ENCODE measurements at places on chromosomes 2 and 18.
A peak's percentile ranks its signal among the peaks of the same experiment; 100 is the strongest.

GRCh38 chr2:19893520-19894133 lies 8.2 kb downstream of the TTC32 start:
- no peak for DNase-seq

DNA sequence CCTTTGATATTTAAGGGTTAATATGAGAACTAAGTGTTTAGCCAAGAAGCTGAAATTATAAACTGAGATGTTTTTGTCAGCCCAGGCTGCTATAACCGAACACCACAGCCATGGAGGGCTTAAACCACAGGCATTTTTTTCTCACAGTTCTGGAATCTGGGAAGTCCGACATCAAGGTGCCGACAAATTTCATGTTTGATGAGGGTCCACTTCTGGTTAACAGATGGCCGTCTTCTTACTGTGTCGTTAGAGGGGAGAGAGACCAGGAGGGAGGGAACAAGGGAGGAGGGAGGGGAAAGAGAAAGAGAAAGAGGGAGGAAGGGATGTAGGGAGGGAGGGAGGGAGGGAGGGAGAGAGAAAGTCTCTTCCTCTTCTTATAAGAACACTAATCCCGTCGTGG lies 6.5 kb upstream of the CNDP2 start:
- no peak for DNase-seq

DNA sequence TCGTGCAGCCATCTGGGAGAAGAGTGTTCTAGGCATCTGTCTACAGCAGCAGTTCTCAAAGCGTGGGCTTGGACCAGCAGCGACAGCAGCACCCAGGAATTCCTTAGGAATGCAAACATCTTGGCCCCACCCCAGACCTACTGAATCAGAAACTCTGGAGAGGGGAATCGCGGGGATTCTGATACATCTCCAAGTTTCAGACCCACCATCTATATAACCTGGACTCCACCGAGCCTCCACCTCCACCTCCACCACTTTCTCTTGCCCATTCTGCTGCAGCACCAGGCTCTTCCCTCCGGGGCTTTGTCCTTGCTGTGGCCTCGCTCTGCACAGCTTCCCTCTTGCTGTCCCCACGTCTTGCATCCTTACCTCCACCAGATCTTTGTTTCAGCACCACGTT lies 256.4 kb downstream of the BCL2 start:
- no peak for DNase-seq

- no peak for DNase-seq
Measured at GRCh38 chr2:96342085-96342484, 6.5 kb downstream of the NCAPH start.

DNA sequence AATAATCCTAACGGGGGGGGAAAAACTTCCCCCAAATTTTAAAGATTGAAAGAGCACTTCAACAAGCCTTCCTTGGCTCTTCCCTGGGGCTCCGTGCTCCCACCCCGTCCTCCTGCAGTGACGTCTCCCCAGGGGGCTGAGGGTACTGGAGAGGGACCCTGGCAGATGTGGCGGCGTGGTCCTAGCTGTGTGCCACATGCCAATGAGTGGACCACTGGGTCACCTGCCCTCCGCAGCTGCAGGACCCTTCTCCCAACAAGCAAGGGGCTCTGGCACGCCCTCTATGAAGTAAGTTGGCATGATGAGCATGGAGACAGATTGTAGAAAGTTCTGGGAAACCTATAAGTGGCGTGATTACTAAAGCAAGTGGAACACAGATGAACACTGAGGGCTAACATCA lies 46.7 kb downstream of the PXDN start:
- no peak for DNase-seq

- DNase-seq, result no peak
Measured at GRCh38 chr2:82752396-82752795, 1706.7 kb downstream of the SUCLG1 start.

GRCh38 chr2:203648273-203648672 lies 58.2 kb upstream of the CD28 start:
- DNase-seq, result no peak

DNA sequence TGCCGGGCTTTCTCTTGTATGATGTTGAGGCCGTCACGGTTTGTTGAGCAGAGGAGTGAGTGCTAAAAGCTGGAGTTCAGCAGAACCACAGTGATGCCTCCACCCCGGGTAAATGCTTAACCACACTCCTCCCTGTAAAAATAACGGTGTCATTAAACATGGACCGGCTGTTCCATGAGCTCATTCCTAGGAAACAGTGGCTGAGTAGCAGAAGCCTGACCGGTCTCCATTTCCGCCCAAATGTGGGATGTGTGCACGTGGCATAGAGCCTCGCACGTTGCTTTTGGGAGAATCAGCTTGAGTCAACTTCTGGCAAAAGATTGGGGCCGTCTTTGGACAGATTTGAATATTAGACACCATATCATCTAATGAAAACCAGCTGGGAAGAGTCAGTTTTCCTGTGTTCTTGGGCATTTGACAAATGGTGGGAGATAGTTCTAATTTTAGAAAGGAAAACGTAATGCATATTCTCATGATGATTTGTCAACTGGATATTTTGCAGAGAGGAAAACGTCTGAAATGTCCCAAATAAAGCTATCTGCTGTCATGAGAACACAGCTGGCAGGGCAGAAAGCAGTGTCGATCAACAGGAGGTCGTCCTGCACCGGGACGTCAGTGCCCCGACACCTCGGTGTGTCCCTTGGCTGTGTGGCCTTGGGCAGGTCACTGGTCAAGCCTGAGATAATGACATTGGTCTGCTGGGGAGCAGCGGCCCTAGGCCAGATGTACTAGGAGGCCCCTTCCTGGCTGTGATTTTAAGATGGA lies 42.4 kb downstream of the LRRFIP1 start:
- no peak for DNase-seq

GRCh38 chr2:104938231-104938941 lies 84.5 kb downstream of the POU3F3 start:
- DNase-seq, result no peak

- DNase-seq, result no peak
Measured at GRCh38 chr2:181124497-181124896, 144.1 kb downstream of the UBE2E3 start.

DNA sequence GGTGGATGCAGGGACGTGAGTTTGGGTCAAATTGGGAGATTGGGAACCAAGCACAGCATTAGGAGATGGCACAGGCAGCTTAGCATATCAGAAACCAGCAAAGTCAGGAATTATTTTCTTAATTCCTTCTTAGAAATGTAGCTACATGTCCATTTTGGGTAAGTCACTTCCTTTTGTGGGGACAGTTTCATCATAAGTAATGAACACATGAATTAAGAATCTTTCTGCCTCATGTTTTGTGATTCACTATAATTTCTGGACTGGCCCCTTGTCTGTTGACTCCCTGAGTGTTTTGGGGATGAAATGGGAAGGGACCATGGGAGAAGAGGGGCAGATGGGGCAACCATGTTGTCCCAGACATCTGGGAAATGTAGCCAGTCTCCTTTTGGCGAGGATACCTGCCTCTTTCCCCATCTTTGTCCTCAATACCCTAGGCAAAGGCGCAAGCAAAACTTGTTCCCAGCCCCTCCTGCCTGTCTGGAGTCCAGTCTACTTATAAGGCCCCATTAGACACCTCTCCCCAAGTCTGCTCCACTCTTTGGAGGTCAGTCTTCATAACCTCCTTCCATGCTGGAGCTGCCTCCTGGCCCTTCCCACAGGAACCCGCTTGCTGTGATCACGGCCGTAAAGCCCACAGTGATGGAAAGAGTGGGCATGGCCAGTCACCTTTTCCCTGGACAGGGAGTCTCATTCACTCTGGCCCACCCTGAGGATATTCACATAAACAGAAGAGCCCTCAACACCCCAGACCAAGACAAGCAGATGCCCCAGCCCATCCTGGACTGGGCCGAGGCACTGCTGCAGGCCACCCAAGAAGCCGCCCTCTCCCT lies 25.7 kb downstream of the MTHFD2 start:
- peak; percentile 27 for DNase-seq

- no peak for DNase-seq
Measured at GRCh38 chr2:169362118-169362893, at the start of gene LRP2. TSS of gene LRP2 (minus strand) at chr2:169362534. CDS start at chr2:169362399, 135 bp downstream.
